ENCODE measurements at places on chromosomes 5 and 9.

DNA sequence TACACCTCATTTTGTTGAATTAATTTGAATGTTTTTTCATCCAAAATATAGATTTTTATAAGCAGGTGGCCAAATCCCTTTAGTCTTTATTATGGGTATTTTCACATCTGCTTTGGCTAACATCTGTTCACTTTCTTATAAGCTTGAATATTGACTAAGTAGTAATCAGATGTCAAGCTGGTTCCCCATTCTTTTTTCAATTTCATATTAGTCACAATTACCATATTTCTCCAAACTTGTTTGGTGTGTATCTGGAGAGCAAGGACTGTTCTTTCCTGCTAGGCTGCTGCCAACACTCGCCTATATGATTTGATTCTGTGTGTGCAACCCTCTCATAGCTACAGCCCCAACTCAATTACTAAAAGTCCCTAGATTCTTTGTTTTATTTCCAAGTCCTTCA is 608.5 kb downstream of the PSAT1 start:
- no peak for DNase-seq

DNA sequence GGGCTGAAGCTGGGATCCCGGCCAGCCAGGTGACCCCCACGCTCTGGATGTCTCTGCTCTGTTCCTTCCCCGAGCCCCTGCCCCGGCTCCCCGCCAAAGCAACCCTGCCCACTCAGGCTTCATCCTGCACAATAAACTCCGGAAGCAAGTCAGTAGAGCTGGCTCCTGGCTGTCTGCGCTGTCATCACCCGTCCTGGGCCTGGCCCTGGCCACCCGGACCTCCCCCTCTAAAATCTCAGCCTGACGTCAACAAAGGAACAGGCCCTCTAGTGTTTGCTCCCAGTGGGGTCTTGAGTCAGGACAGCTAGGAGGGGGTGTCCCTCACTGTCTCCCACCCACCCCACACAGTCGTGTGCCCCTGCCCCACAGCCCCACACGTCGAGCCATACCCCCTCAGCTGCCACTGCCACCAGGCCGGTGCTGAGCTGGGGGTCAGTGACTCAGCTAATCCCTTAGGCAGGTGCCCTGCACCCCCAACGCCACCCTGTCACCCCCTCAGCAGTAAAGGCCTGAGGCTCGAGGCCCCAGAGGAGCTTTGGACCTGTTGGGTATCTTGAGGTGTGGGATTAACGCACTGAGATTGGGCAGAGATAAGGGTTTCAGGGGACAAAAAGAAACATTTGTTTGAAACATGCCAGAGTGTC is 1.1 kb upstream of the LCNL1 start:
- no peak for DNase-seq

DNA sequence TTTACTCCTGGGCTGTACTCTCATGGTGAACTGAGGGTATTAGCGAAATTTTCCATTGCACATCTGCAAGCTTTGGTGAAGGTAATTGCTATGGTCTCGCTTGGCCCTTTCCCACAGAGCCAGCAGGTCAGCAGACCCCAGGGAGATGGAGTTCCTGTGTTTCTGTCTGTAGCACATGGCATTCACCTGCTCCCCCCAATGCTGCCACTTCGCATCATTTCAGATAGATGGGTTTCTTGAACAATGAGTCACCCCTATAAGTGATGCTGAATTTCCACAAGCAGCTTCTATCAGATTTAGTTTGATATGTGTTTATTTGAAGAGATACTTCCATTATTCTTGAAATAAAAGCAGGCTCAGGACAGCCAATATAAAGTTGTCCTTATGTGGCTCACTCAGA is 117.8 kb downstream of the ERCC6L2 start:
- no peak for DNase-seq

- no peak for DNase-seq
Measured at GRCh38 chr5:11540112-11540511, 364.1 kb downstream of the CTNND2 start.

- no peak for DNase-seq
Measured at GRCh38 chr5:68002836-68003235, 212.7 kb upstream of the PIK3R1 start.

DNA sequence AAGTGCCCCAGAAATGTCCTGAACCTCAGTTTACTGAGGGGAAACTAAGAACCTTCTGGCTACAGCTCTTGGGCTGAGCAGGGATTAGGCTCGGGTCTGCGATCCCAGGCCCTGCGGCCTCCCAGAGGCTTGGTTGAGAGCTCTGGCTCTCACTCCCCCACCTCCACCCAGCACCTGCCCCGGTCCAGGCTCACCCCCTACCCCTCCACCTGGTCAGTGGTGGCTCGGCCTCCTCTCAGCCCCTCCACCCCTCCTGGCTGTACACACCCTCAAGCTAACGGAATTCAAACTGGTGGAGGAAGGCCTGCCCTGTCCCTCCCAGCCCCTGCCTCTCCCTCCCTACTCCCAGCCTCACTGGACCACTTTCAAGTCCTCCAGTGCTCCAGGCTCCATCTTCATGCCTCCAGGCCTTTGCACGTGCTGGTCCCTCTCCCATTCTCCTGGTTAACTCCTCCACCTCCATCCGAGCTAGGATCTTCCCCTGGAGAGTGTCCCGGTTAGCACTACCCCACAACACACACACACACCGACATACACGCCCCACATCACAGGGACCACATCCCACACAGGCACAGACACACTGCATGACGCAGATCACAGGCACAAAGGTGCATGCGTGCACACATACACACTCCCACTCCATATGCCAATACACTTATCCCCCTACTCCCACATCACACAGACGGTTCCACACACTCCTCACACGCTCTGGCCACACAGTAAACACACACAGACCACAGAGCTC is 130.9 kb downstream of the C9orf50 start:
- no peak for DNase-seq

DNA sequence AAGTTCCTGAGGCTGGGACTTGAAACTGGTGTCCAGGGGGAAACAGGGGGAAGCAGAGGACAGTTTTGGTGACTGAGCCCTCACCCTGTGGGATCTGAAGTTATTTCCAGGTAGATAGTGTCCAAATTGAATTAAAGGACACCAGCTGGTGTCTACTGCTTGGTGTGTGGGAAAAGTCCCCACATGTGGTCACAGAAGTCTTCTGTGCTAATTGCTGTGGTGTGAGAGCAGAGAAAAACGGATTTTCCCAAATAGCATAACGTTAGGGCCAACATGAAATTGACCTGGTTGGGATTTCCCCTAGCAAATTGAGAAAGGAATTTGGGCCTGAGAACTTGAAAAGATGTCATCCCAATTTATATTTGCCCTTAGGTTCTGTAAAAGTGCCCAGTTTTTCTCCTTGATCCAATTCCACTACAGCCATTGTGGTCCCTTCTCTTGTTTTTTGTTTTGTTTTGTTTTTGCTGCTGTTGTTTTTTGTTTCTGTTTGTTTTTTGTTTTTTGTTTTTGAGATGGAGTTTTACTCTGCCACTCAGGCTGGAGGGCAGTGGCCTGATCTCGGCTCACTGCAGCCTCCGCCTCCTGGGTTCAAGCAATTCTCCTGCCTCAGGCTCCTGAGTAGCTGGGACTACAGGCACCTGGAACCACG is 5.6 kb upstream of the STARD4 start:
- no peak for DNase-seq

GRCh38 chr5:42880496-42881150 is 68.9 kb upstream of the SELENOP start:
- no peak for DNase-seq

GRCh38 chr5:56827049-56827448 is 11.7 kb downstream of the MAP3K1 start:
- no peak for DNase-seq

DNA sequence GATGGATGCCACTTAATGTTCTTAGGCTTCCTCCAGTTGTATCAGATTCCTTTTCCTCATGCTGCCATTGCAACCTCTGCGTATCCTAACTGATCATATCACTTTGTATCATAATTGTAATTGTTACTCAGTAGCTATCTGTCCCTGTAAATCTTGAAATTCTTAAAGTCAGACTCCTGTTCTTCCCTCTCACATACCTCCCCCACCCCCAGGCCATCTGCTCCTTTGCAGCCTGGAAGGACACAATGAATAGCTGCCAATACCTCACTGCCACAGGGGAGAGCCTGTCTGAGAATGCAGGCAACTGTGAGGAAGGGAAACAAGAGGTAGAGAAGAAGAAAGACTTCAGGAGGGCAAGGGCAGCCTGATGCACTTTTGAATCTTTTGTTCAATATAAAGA is 228.5 kb downstream of the ENC1 start:
- DNase-seq: no peak

DNA sequence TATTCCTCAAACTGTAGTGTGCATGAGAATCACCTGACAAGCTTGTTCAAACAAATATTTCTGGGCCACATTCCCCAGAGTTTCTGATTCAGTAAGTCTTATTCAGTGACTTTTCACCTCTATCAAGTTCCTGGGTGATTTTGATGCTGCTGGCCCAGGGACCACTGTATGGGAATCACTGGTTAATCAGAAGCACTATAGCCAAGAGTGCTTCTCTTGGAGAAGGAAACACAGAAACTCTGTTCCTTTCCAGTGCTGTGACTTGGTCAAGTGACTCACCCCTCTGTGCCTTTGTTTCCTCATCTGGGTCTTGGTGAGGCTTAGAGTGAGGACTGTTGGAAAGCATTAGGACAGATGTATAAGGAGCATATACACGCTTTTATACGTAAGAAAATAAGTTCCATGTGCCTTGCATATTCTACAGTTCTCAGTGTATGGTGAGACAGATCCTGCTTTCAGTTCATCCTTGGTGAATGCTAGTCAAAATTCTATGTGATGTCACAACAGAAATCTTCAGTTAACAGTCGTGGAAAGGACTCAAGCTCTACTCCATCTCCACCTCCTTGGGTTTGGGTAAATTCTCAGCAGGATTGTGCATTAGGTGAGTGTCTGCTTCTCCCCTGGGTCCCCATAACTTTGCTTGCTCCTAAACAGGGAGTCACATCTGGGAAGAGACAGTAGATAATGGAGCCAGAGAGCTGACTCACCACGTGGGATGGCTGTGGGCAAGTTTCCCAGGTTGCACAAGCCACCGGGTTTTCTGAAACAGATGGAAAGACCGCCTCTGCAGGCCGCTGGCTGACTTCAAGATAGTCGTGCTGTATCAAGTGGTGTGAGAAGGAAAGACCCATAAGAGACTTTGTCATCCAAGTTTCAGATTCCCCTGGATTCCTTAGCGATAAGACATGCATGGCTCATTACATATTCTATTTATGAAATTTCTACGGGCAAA is 117.0 kb downstream of the NXNL2 start:
- no peak for DNase-seq

DNA sequence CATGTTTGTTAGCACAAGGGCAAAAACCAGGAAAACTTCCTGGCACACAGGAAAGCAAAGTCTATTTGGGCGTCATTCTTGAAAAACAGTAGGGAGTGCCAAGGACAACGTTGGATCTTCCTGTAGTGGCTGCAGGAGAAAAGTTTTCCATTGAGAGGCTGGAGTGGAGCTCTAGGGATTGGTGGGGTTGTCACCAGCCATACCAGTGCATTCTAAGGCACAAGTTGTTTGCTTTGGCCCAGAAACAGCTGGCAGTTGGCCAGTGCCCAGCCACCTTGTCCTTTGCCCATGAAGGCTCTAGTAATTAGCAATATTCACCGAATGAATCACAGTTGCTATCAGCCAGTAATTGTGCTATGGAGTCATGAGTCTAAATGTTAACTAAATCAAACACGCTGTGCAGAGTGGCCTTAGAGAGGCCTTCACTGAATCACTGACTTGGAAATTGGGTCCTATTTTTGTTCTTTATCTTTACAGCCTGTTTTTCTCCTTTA is 26.4 kb downstream of the TNFSF15 start:
- no peak for DNase-seq

- no peak for DNase-seq
Measured at GRCh38 chr5:96857454-96857853, 18.8 kb upstream of the ERAP2 start.

GRCh38 chr5:135183464-135183863 is 149.4 kb upstream of the PITX1 start:
- no peak for DNase-seq

DNA sequence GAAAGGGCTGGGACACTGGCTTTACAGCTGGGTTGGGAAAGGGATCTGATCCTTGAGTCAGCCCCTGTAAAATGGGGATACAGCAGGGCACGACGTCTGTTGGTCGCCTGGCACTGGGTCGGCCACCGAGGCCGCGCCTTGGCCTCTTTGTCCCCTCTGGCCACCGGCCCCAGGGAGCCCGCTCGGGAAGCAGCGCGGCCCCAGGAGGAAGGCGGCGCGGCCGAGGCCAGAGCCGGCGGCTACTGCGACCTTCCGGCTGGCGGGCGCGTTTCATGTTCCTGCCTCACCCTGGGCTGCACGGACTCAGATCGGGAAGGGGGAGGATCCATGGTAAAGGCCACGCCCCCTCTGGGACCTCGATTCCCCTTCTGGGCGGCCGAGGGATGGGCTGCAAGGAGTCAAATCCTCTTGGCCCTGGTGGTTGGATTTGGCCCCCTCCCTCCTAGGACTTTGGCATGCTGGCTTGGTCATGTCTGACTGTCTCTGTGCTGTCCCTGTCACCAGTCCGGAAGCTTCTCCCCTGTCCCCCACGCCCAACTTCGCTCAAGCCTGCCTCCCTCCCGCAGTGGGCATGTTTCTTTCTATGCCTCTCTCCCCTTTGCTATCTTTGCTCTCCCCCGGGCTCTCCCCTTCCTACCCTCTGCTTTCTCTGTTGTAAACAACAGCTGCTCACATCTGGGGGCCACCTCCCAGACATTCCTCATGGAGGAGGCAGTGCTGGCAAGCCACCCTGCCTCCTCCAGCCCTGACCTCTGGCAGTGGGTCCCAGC is 25.8 kb downstream of the FPGS start:
- DNase-seq: peak; percentile 21

- peak; percentile 45 for DNase-seq
Measured at GRCh38 chr9:133715866-133716563, 22.1 kb downstream of the SARDH start.

GRCh38 chr5:126015235-126016181 is 407.7 kb upstream of the GRAMD2B start:
- DNase-seq: no peak

GRCh38 chr5:142368529-142368928 is 43.7 kb upstream of the SPRY4 start:
- DNase-seq: no peak

GRCh38 chr5:108046955-108047670 is 334.8 kb downstream of the FBXL17 start:
- DNase-seq: no peak

Data from NCI-H2107 (cell line).